ENCODE measurements at places on chromosomes 4 and X.

- DNase-seq, result no peak
These were observed 9.3 kb downstream of the PGM2 start for GRCh38 chr4:37835806-37836205.

GRCh38 chr4:181608181-181608580, 635.0 kb upstream of the TENM3 start:
- no peak for DNase-seq

DNA sequence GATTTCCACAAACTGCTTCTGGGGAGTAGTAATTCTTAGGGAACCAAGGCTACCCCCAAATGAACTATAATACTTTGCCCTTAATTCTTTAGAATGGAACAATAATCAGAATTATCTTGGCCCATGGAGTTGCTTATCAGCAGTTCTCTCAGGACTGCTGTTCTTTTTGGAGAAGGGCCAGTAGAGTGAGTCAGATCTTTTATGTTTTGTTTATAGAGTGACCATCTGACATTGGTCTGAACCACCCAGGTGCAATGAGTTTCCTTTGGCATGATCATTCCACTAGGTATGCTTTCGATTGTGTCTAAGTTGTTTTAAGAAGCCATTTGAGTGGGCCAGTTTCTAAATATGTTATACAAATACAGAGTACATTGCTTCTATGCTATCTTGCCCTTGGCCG, 31.8 kb downstream of the PRRG1 start:
- no peak for DNase-seq

DNA sequence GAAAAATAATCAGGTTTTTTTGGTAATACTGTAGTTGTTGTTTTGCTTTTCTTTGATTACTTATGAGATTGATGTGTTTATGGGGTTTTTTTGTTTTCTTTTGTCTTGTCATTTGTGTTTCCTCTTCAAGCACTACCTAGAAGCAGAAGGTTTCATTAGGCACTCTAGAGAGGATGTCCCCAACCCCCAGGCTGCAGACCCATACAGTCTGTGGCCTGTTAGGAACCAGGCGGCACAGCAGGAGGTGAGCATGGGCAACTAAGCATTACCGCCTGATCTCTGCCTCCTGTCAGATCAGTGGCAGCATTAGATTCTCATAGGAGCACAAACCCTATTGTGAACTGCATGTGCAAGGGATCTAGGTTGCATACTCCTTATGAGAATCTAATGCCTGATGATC, 22.9 kb upstream of the NOCT start:
- DNase-seq, result no peak

DNA sequence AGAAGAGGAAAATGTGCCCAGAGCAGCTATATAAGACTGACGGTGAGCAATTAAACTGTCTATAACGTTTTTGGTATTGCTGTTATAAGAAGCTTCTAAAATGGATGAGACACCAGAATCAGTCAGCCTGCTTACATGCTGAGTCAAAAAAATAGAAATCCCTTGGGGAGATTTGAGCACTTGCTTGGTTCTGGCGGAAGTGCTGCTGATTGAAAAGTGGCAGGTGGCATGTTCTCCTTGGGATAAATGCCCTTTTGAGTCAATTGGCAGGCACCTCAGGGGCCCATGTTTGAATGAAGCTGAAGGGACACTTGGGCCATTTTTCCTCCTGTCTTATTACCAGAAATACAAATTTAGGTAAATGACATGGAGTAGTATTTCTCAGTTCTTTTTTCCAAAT, 148.7 kb downstream of the PTCHD1 start:
- no peak for DNase-seq
